ENCODE measurements at places on chromosomes 6 and 20. TPM values are rescaled to one million over a fixed set of nuclear protein-coding genes. Genes with fewer than 3 reads are reported as not detected.

Gene HLA-DRB1
- not detected for total RNA-seq

Gene FAM209B
- total RNA-seq: not detected

Gene HLA-DRA
- total RNA-seq: 0.89 TPM

Gene METTL24
- total RNA-seq: not detected

Gene PGC
- total RNA-seq: not detected

Gene RHAG
- not detected for total RNA-seq

Gene IP6K3
- total RNA-seq: not detected

Gene BRPF3
- total RNA-seq: 7.9 TPM

Gene ACOT8
- 55.2 TPM for total RNA-seq

Gene SLC25A27
- 2.4 TPM for total RNA-seq

Gene DNAH8
- not detected for total RNA-seq

Gene MLN
- total RNA-seq: not detected

Gene OPRL1
- total RNA-seq: 1.1 TPM

Gene ISM1
- total RNA-seq: not detected
